ENCODE measurements at places on chromosomes 7 and 10.

GRCh38 chr10:94402843-94403379, 570 bp downstream of the TBC1D12 start:
- no peak for DNase-seq

- no peak for DNase-seq
Observed at GRCh38 chr10:17918187-17918903, 33.4 kb upstream of the SLC39A12 start.

DNA sequence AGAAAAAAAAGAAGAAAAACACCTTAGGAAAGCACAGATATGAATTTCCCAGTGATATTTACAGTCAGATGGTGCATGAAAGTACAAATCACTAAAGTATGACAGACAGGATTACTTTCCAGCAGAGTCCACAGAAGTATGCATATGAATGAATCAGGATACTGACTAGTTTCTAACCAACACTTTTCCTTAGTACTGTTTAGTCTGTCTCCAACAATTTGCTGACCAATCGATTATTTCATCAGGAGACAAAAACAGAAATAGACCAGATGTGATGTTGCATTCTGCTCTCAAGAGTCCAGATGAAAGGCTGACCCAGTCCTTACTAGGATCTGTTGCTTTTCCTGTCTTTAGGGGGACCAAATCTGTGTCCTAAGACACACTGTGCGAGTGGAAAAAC, 14.6 kb downstream of the SLC35B4 start:
- no peak for DNase-seq

GRCh38 chr7:13797545-13797944, 191.9 kb downstream of the ETV1 start:
- no peak for DNase-seq

- DNase-seq, result no peak
Observed at GRCh38 chr7:134622303-134622995, 24.2 kb upstream of the BPGM start.

GRCh38 chr7:25839084-25839769, 312.8 kb upstream of the NFE2L3 start:
- DNase-seq, result no peak

GRCh38 chr7:70505468-70505867, 626.5 kb upstream of the GALNT17 start:
- DNase-seq, result no peak

DNA sequence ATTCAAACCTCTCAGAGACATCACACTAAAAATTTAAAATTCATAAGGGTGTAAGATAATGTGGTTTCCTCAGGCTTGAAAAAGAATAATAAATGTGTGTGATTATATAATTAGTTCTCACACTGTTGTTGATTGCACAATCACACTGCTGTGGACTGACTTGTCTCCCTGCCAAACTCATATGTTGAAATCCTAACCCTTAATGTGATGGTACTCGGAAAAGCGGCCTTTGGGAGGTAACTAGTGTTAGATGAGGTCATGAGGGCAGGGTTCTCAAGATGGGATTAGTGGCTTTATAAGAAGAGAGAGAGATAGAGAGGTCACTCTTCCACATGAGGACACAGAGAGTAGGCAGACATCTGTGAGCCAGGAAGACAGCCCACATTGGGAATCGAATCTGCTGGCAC, 128.5 kb upstream of the COL1A2 start:
- peak; percentile 19 for DNase-seq

DNA sequence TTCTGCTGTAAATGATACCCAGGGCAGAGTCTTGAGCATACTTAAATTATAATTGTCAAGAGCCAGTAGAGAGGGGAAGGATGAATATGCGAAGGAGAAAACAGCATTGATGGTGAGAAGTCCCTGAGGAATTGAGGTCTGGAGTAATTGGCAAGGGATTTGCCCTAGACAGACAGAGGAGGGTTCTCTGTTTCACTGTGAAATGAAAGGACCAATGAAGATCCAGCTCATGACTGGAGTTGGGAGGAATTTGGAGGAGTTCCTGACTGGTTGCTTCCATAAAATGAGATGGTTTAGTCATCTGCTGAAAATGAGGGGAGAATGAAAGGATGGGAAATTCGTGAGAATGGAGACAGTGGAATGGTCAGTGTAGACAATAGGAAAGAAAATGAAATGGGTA, 6.8 kb downstream of the PRPF18 start:
- no peak for DNase-seq

DNA sequence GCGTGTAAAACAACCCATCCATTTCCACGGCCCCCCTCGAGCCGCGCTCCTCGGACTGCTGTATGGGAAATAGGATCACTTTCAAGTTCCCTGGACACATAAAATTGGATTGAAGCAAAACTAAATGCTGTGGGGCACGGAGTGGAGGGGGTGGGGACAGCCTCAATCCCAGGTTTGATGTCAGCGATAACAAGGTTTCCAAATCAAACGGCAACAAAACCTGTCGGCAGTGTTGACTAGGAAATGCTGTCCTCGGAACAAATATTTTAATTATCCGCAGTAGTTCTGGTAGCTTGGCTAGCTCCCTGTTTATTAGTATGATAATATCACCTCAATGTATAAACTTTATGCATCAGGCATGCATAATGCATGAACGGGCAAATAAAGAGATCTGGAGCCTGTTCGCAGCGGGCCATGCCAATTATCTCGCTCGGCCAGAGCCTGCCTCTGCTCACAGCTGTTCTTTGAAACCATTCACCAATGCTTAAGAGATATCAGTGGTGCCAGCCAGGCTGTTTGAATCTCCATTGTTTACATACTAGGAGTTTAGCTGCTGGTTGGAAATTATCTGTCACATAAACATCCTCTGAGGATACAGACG, 161.1 kb downstream of the PAXIP1 start:
- no peak for DNase-seq

GRCh38 chr10:11687779-11688447, 54.3 kb upstream of the ECHDC3 start:
- peak; percentile 57 for DNase-seq

- DNase-seq, result no peak
Observed at GRCh38 chr7:36614959-36615358, 109.3 kb downstream of the AOAH start.

- DNase-seq, result no peak
Observed at GRCh38 chr7:2231992-2232765, 566 bp downstream of the MAD1L1 start.

DNA sequence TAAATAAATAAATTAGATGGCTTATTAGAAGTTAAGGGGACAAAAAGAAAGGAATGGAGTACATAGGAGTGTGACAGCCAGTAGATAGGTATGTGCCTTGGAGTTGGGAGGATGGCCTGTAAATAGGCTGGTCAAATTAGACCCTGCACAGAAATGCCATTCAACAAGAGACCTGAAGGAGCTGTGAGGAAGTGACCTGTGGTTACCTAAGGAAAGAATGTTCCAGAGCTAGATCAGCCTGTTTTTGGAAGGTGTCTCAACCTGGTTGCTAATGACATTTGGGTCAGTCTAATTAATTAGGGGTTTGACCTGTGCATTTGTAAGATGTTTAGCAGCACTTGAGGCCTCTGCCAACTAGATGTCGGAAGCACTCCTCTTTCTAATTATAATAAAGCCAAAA, 315.3 kb upstream of the PLXDC2 start:
- no peak for DNase-seq

- DNase-seq, result no peak
Observed at GRCh38 chr7:1317646-1318045, 85.0 kb downstream of the UNCX start.

DNA sequence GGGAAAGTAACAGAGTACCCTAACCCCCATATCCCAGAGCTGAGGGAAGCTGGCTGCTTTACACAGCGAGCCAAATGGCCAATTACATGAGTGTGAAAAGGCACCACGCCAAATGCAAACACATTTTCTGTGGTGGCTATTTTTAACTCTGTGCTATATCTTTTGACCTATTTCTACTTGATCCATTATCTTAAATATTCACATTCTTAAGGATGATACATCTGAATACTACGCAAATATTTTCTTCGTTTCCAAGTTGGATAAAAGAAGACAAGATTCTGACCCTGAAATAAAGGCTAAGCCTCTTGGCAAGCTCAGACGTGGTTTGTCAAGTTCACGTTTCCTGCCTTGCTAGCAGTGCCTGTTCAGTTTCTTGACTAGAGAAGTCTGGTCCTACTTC, 146.7 kb upstream of the TMEM196 start:
- no peak for DNase-seq

- no peak for DNase-seq
Observed at GRCh38 chr10:79930751-79931150, 18.2 kb downstream of the SFTPD start.

GRCh38 chr10:93488956-93489528, 6.9 kb upstream of the MYOF start:
- DNase-seq, result no peak

GRCh38 chr10:74079028-74079935, 71.3 kb downstream of the AP3M1 start:
- DNase-seq, result no peak

- no peak for DNase-seq
Observed at GRCh38 chr7:33764752-33765451, 140.4 kb upstream of the BMPER start.

- no peak for DNase-seq
Observed at GRCh38 chr7:121744877-121745276, 128.1 kb upstream of the PTPRZ1 start.

DNA sequence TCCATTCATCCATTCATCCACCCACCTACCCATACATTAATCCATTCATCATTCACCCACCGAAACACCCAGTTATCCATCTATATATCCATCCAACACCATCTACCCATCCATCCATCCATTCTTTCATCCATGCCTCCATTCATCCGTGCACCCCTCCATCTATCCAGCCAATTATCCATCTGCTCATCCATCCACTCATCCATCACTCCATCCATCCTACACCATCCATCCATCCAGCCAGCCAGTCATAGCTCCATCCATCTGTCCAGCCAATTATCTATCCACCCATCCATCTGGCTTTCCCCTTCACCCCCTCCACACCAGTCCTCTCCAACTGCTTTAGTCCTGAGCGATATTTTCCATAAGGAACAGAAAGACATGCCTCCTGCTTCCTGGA, 7.5 kb upstream of the CXCL12 start:
- no peak for DNase-seq

GRCh38 chr7:147022056-147022455, 905.5 kb downstream of the CNTNAP2 start:
- DNase-seq, result no peak

GRCh38 chr7:115034515-115034914, 112.6 kb downstream of the MDFIC start:
- no peak for DNase-seq

DNA sequence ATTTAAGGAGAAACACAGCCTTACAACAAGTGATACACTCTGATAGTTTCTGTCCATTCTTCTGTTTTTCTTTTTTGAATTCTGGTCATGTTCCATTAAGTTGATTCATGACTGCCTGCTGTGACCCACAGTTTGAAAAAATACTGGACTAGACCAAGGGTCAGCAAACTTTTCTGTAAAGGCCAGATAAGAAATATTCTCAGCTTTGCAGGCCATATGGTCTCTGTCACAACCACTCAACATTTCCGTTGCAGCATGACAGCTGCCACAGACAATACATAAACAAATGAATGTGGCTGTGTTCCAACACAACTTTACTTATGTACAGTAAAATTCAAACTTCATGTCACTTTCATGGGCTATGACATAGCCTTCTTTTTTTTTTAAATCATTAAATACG, 156.7 kb downstream of the PLXNA4 start:
- DNase-seq, result no peak

DNA sequence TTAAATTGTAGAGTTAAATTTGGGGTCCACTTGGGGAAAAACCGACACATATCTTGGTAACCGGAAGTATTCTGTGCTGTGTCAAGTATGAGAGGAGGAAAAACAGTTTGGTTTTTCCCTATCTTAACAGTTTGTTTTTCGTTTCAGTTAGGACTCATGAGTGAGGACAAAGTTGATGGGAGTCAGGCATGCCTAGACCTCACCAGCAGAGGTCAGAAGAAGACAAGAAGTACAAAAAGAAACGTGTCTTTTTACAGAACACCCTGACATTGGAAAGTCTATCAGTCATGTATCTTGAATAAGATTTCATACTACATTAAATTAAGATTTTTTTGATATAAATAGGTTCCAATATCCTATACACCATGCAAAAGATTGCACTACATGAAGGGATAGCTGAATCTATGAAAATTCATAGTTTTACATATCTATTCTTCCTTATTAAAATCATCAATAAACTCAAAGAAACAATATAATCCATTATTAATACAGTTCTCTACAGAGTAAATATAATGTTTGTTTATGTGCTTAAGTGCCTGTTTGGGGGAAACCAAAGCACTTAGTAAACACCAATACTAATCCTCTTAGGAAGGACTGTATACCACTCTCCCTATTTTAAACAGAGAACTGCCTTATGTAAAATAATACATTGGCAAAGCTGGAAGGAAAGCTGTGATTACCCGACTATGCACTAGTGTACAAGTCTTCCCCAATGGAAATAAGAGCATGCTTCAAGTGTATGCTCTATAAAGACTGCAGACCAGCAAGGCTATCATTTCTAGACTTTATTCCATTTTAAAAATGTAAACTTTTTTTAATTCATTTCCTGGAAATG, 95.6 kb downstream of the USP6NL start:
- peak; percentile 46 for DNase-seq

Measured in colonic mucosa (tissue), 4 donors.